ENCODE measurements at places on chromosomes 11 and 22. TPM values are rescaled to one million over a fixed set of nuclear protein-coding genes. Genes with fewer than 3 reads are reported as not detected.
A peak's percentile ranks its signal among the peaks of the same experiment; 100 is the strongest.

The YWHAH gene
- polyA plus RNA-seq, result 120 TPM

The TNKS1BP1 gene
- 115 TPM for polyA plus RNA-seq

The OVCH2 gene
- polyA plus RNA-seq, result 3.0 TPM

The OR5T2 gene
- polyA plus RNA-seq, result not detected

The MMP27 gene
- polyA plus RNA-seq, result not detected

The NLRP10 gene
- polyA plus RNA-seq, result not detected

The MPPED2 gene
- polyA plus RNA-seq, result 4.3 TPM

DNA sequence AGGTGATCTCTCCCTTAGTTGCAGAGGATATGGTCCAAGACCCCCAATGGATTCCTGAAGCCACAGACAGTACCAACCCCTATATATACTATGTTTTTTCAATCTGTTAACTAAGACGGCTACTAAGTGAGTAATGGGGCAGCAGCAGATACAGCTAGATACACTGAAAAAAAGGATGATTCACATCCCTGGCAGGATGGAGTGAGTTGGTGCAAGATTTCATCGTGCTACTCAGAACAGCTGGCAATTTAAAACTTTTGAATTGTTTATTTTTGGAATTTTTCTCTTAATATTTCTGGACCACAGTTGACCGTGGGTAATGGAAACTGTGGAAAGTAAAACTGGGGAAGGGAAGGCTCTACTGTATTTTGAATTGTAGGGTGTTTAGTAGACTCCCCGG is 17.0 kb upstream of the TMEM218 start:
- DNase-seq, result no peak

DNA sequence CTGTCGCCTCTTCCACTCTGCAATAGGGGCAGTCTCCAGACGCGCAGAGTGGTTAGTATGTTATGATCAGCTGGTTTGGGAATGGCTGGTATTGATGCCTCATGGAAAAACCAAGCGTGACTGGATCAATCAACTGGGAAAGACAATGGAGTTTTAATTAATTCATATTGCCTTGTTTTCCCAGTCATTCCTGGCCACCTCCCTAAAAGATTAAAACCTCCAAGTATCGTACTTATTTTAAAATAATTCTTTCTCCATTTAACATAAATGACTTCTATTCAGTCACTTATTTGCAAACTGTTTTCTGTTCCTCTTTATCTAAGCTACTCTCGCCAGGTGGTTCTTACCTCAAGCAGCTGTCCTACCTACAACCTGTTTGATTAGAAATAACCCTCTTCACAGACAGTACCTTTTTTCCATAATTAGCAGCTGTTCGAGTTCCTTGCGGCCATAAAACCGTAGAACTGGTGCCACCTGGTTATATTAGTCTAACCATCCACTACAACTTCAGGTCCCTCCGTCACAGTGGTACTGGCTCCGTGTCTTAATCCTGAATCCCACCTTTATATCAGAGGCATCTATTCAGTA is 898 bp downstream of the ZNF215 start:
- DNase-seq, result no peak

- no peak for DNase-seq
These were observed 37.0 kb downstream of the AP2A2 start for GRCh38 chr11:962688-963087.

DNA sequence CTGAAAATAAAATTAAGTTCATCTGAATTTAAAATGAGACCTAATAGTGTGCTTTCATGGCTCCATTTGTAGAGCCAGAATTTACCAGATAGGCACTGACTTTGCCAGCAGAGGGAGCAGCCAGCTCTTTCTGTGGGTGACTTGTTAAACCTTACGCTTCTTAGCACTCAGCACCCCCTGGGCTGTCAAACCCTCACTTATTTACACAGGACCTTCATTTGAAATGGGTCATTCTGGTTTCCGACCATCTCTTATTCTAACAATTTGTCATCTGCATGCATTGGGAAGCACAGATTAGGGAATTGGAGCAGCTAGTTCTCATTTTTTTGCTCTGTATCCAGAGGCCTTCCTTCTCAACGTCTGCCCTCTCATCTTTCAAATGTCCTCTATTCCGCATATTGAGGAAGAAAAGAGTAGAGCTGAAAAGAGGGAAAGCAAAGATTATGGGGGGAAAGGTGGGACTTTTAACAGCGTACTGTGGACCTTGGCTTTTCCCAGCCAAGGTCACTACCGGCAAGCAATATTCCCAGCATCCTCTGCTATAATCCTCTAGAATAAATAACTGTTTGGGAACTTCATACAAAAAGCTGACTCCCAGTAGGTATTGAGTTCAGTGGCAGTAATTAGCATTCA is 3.1 kb downstream of the ASRGL1 start:
- DNase-seq, result peak; percentile 21

GRCh38 chr11:88402784-88403183 is 65.2 kb upstream of the CTSC start:
- DNase-seq, result no peak

GRCh38 chr11:9645881-9646280 is 18.0 kb upstream of the SWAP70 start:
- no peak for DNase-seq

- no peak for DNase-seq
These were observed 737 bp upstream of the MFRP start for GRCh38 chr11:119347242-119347641.

DNA sequence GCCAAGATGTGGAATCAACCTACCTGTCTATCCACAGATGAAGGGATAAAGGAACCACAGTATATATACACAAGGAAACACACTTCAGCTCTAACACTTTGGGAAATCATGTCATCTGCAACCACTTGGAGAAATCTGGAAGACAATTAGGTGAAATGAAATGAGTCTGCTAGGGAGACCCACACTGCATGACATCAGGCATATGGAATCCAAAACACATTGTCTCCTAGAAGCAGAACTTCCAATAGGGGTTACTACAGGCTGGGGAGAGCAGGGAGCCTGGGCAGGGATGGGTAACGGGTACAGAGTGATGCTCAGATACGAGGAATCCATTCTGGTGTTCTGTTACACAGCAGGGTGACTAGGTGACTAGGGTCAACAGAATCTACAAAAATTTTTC is 18.3 kb downstream of the RGL4 start:
- no peak for DNase-seq

- no peak for DNase-seq
These were observed 32.9 kb upstream of the KLHL35 start for GRCh38 chr11:75465701-75466531.

DNA sequence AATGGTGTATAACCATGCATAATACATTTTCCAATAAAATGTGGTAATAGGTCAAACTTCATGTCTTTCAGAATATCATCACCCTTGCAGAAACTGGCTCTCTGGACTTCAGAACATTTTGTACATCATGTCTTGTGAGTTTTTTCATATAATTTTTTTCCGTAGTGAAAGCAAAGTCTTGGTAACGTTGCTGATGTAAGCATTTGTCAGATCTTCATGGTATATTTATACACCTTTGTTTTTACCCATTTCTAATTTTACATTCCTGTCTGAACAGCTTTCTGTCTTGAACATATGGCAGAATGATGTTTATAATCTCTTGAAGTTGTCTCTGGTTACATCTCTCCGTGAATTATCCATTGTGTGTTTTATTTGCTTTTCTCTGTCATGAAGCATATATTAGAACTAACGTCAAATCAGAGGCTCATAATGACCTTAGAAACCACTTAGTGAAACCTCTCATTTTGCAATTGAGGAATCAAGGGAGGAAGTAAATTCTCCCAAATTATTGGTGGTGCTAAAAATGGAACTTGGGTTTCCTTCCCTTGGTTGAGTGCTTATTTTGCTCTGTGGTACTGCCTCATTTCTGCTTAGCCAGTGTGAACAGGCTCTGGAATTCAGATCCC is 37.4 kb downstream of the CSRP3 start:
- DNase-seq, result no peak

DNA sequence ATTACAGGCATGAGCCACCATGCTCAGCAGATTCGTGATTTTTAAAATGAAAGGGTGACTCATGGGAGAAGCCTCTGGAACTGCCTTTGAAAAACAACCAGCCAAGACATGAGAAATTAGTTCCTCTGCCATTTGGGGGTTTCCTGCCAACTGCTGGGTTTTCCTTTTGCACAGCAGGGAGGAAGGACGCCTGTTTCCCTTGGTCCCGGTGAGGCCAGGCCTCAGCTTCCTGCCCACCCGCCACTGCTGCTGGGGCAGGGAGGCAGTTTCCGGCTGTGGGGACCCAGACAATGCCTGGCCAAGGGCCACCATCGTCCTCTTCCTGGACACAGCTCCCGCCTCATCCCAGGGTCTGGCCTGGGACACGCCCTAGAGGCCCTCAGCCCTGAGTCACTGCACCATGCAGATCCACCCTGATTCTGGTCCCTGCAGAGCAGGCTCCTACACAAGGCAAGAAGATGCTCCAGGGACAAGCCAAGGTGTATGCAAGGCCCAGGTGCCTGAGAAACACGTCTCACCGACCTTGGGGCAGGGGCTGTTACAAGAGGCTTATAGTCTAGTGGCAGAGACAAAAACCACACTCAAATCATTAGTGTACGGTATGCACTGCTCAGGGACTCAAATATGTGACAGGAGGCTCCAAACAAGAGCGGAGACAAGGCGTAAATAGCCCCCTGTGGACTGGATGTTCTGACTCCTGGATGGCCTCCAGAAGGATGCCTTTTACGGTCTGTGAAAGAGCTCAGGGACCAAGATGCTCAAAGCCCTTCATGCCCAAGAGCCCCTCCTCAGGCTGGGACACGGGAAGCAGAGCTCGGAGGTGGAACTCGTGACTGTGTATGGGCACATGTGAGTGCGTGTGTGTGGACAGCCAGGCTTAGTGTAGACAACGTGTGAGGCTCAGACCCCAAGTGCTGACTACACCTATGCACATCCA is 10.0 kb downstream of the PPM1F start:
- DNase-seq, result no peak

DNA sequence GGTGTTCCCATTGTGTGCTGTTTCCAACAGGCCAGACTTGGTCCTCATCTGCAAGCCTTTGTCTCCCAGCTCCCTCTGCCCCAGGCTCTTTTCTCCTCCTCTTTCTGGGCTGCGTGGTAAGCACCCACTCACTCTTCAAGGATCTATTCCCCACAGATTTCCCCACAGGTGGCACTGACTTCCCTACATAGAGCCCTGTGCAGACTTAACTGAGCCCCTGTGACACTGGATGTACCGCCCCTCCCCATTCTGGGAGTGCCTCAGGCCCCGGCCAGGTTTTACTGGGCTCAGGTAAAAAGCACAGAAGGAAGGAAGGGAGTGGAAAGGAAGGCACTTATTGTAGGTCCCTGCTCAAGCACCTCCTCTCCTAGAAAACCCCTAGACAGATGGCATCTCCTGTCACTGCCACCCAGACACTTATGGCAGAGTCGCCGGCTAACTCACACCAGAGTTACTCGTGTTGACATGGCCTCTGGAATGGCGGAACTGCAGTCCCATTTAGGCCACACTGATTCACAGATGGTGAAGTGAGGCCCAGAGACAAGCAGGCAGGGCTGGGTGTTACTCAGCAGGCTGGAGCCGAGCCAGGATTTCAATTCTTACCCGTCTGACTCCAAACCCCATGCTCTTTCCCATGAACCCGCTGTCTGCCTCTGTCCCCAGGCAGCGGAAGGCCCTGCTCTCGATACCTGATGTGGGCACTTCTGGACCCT is 47.2 kb downstream of the LRRC32 start:
- no peak for DNase-seq

All from right lung (tissue), 10 donors.